GM12878 (cell line): ENCODE measurements at places on chromosomes 5 and 9.

DNA sequence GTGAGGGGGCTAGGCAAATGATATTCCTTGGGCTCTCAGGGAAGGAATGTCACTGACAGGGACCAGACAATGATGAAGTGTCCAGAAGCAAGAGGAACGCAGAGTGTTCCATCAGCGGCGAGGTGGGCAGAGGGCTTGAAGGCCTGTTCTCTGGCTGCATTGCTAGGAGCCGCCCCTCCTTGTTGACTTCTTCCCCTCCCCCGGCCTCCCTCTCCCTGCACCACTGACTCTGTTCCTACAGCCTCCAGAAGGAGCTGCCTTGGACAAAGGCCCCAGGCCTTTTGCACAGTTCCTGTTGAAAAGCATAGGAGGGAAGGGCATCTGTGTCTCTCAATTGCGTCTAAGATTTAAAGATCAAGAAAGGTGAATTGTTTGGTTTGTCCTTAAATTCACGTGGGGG lies 12.4 kb downstream of the TLX3 start:
- H3K27ac ChIP-seq = no peak overlapping the region
- H3K36me3 ChIP-seq = no peaks in the 10 kb centered on the region
- peaks cover 3% of the 10 kb centered on the region for H3K27me3 ChIP-seq
- no peak overlapping the region for H3K4me3 ChIP-seq
- DNase-seq = no peak

- H3K27ac ChIP-seq = no peak overlapping the region
- H3K4me3 ChIP-seq = no peak overlapping the region
- no peaks in the 10 kb centered on the region for H3K36me3 ChIP-seq
Measured at GRCh38 chr5:15799014-15799413, 299.0 kb downstream of the FBXL7 start.

GRCh38 chr5:126309860-126310259 lies 113.3 kb upstream of the GRAMD2B start:
- no peak overlapping the region for H3K4me3 ChIP-seq
- DNase-seq = no peak
- H3K36me3 ChIP-seq = no peaks in the 10 kb centered on the region
- no peaks in the 10 kb centered on the region for H3K27me3 ChIP-seq

DNA sequence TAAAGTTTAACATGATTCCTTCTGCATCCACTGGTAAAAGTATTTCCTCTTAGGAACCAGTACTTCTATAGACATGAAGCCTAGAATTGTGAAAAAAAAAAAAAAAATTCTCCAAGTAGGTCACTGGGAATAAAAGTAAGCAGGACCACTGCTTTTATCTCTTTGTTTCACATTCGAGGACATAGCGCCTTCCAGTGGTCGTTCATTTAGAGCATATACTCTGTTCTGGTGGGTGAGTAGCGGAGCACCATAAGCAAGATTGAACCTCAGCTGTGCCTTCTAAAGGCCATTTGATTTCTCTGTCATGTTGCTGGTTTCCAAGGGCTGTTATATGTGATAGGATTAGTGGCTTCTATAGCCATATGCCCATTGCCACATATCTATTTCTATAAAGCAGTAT lies 393.1 kb downstream of the TMEM232 start:
- no peaks in the 10 kb centered on the region for H3K36me3 ChIP-seq
- no peak for DNase-seq
- no peaks in the 10 kb centered on the region; the same call in 1 of the 2 replicates for H3K27me3 ChIP-seq
- no peak overlapping the region for H3K27ac ChIP-seq

- no peaks in the 10 kb centered on the region for H3K36me3 ChIP-seq
- H3K4me3 ChIP-seq = no peak overlapping the region
- H3K4me1 ChIP-seq = no peaks in the 10 kb centered on the region
- H3K27me3 ChIP-seq = no peaks in the 10 kb centered on the region; the same call in 1 of the 2 replicates
Measured at GRCh38 chr5:6574537-6575245, 58.2 kb downstream of the NSUN2 start.

DNA sequence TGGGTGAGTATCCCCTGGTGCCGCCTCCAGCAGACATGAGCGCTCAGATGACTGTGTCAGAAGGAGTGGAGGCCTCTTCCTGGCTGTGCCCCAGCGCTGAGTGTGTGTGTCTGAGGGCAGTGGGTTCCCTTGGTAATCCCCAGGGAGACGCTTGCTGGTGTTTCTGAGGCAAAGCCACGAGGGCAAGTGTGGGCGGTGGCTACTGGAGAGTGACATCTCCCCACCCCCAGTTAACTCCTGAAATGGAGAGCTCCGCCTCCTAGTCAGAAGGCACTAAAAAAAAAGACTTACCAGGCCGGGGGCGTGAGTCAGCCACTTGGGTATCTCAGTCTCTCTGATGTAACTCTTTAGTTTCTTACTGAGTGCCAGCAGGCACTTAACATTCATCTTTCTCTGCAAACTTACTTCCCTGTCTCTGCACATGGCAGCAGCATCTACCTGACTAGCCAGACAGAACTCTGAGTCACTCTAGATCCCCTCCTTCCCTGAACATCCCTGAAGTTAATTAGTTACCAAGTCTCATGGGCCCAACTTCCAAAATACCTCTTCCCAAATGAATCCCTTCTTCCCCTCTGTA lies 19.3 kb downstream of the ORM2 start:
- peak overlapping the region; percentile 29 for H3K27ac ChIP-seq
- peaks cover 46% of the 10 kb centered on the region for H3K36me3 ChIP-seq
- peak; percentile 94 for DNase-seq
- no peak overlapping the region for H3K4me3 ChIP-seq
- H3K27me3 ChIP-seq = no peaks in the 10 kb centered on the region

DNA sequence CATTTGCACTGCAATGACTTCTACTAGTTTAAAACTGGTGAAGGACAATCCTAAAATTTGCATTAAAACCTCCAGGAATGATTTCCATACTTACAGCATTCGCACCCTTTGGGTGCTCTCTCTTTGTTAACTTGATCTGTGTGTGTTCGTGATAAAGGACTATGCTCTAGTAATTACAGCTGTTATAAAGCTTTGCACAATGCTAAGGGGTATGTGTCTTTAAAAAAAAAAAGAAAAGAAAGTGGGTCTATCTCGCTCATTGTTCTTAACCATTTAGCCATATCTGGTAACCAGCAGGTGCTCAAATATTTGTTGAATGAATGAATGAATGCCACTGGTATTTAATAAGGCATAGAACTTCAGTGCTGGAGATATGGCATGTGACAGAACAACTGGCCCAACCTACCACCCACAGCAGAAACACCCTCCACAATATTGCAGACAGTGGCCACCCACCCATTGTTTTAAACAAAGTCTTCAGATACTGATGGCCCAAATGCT lies 8.7 kb downstream of the TRIM36 start:
- DNase-seq = no peak
- H3K27ac ChIP-seq = no peak overlapping the region
- no peaks in the 10 kb centered on the region for H3K27me3 ChIP-seq
- no peaks in the 10 kb centered on the region for H3K4me1 ChIP-seq
- H3K36me3 ChIP-seq = no peaks in the 10 kb centered on the region

- no peaks in the 10 kb centered on the region for H3K27me3 ChIP-seq
- no peak overlapping the region for H3K27ac ChIP-seq
- no peaks in the 10 kb centered on the region for H3K4me1 ChIP-seq
- no peaks in the 10 kb centered on the region for H3K36me3 ChIP-seq
- DNase-seq = no peak
Measured at GRCh38 chr5:32942225-32942989, 231.3 kb downstream of the NPR3 start.

- no peaks in the 10 kb centered on the region for H3K36me3 ChIP-seq
- no peak for DNase-seq
- H3K4me1 ChIP-seq = peaks cover 4% of the 10 kb centered on the region; the same call in 1 of the 2 replicates
- H3K27ac ChIP-seq = peak within 1 kb of the TSS; percentile 91
- H3K27me3 ChIP-seq = no peaks in the 10 kb centered on the region
- H3K4me3 ChIP-seq = peak within 1 kb of the TSS; percentile 89
Measured at GRCh38 chr9:21993893-21994555, at the start of gene CDKN2A. CDKN2A (minus strand) TSS chr9:21994392.

DNA sequence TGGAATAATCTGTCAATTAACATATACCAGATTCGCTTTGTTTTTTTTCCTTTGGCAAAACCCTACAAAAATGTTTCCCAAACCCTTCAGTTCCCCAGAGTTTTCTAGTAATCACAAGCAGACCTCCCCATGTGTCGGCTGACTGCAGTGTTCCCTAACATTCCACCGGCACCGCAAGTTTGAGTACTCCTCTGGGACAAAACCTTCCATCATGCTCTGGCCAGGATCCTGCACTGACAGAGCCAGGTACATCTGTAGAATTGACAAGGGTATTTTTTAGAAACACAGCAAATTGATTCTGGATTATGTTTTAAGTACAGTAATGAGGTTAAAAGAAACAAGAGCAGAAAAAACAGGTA lies 174.7 kb downstream of the GAS1 start:
- H3K4me1 ChIP-seq = no peaks in the 10 kb centered on the region
- DNase-seq = no peak
- H3K27me3 ChIP-seq = no peaks in the 10 kb centered on the region; the same call in 1 of the 2 replicates
- H3K36me3 ChIP-seq = no peaks in the 10 kb centered on the region
- no peak overlapping the region for H3K27ac ChIP-seq

- no peaks in the 10 kb centered on the region for H3K4me1 ChIP-seq
- no peak overlapping the region for H3K4me3 ChIP-seq
- H3K27ac ChIP-seq = no peak overlapping the region
- no peaks in the 10 kb centered on the region for H3K27me3 ChIP-seq
Measured at GRCh38 chr5:5332287-5332686, 90.2 kb upstream of the ICE1 start.

DNA sequence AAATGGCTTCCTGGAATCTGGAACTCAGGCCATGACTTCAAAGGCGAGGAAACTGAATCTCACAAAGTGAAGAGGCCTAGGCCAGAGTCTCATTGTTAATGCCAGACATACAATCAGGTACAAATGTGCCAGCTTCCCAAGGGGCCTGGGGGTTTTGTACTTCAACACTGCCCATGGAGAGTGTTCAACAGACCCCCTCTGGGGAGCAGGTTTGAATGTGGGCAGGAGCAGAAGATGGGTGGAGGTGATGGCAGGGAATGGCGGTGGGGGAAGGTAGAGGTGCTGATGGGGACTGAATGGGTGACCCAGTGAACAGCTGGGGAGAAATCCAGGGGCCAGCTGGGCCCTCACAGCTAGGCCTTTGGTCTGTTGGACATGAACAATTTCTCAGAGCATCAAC lies 12.0 kb downstream of the FOXI1 start:
- no peaks in the 10 kb centered on the region for H3K4me1 ChIP-seq
- no peak overlapping the region for H3K27ac ChIP-seq
- no peaks in the 10 kb centered on the region for H3K36me3 ChIP-seq

DNA sequence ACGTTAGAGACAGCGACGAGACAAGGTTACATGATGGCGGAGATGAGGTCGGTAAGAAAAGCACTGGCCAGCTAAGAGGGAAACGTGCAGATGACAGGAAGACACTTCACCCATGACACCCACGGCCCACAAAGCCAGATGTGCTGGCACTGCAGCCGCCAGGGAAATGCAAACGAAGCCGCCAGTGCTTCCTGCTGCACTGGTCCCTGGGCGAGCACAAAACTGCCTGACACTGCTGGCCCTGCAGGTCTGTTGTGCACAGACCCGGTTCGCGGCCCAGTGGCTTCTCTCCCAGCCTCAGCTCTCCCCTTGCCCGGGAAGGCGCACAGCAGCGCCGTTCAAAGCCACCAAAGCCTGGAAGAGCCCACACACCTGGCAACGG lies 20.3 kb downstream of the QSOX2 start:
- no peaks in the 10 kb centered on the region for H3K27me3 ChIP-seq
- peaks cover 28% of the 10 kb centered on the region for H3K36me3 ChIP-seq
- peak overlapping the region; percentile 79 for H3K27ac ChIP-seq
- DNase-seq = peak; percentile 32

- no peak overlapping the region for H3K4me3 ChIP-seq
- no peak overlapping the region for H3K27ac ChIP-seq
- H3K4me1 ChIP-seq = no peaks in the 10 kb centered on the region
- H3K27me3 ChIP-seq = no peaks in the 10 kb centered on the region; the same call in 1 of the 2 replicates
- no peaks in the 10 kb centered on the region for H3K36me3 ChIP-seq
Measured at GRCh38 chr9:19484699-19485098, 75.9 kb downstream of the ACER2 start.

GRCh38 chr5:28954074-28954473 lies 1915.7 kb upstream of the CDH9 start:
- no peak overlapping the region for H3K4me3 ChIP-seq
- H3K36me3 ChIP-seq = no peaks in the 10 kb centered on the region
- H3K4me1 ChIP-seq = no peaks in the 10 kb centered on the region
- no peak overlapping the region for H3K27ac ChIP-seq

GRCh38 chr5:1460054-1460682 lies 14.9 kb upstream of the SLC6A3 start:
- no peak overlapping the region for H3K27ac ChIP-seq
- H3K4me1 ChIP-seq = no peaks in the 10 kb centered on the region
- peaks cover 27% of the 10 kb centered on the region for H3K36me3 ChIP-seq
- no peaks in the 10 kb centered on the region for H3K27me3 ChIP-seq

- H3K27me3 ChIP-seq = no peaks in the 10 kb centered on the region
- H3K4me1 ChIP-seq = peaks cover 6% of the 10 kb centered on the region; the same call in 1 of the 2 replicates
- no peak overlapping the region for H3K4me3 ChIP-seq
- no peak for DNase-seq
- H3K27ac ChIP-seq = no peak overlapping the region
- no peaks in the 10 kb centered on the region for H3K36me3 ChIP-seq
Measured at GRCh38 chr5:39189292-39189955, 29.9 kb downstream of the FYB1 start.

DNA sequence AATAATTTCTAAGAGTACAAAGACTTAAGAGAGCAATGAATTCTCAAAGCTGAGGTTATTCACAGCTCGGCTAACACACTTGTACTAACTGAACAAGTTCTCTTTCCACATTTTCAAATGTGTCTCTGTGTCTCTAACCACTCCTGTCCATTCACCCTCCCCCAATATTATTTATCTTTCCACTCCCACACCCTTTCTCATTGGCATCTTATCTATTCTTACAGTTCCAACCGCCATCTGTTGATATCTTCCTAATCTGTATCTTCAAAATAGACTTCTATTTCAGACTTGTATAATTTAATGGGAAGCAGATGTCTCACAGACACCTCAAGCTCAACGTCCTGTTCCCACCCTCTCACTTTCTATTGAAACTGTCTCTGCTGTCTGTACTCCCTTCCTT lies 205.9 kb downstream of the ANXA1 start:
- no peaks in the 10 kb centered on the region for H3K4me1 ChIP-seq
- no peak overlapping the region for H3K4me3 ChIP-seq
- H3K36me3 ChIP-seq = no peaks in the 10 kb centered on the region
- no peak for DNase-seq
- no peaks in the 10 kb centered on the region for H3K27me3 ChIP-seq
- H3K27ac ChIP-seq = no peak overlapping the region

GRCh38 chr9:107638521-107639310 lies 149.1 kb upstream of the KLF4 start:
- no peaks in the 10 kb centered on the region for H3K27me3 ChIP-seq
- H3K36me3 ChIP-seq = no peaks in the 10 kb centered on the region
- H3K4me3 ChIP-seq = no peak overlapping the region
- no peaks in the 10 kb centered on the region for H3K4me1 ChIP-seq

DNA sequence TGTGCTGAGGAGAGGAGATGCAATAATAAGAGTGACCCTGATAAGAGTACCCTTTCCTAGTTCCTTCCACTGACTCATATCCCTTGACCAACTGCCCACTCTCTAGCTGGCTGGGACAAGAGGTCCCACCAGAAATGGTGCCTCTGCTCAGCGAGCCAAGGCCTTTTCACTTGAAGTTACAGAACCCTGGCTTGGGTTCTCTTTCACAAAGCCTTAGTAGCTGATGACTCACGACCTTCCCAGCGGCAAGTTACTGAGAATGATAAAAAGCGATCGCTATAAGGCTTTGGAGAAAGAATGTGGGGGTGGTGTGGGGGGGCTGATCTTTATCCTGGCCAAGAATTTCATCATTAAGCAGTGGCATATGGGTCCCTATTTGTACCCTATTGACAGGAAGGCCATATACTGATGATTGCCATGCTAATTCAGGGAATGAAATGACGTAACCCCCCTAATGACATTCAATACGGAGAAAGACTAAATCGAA lies 90.3 kb downstream of the FBXO38 start:
- H3K27ac ChIP-seq = no peak overlapping the region
- no peaks in the 10 kb centered on the region for H3K4me1 ChIP-seq
- H3K27me3 ChIP-seq = no peaks in the 10 kb centered on the region; the same call in 1 of the 2 replicates
- H3K4me3 ChIP-seq = no peak overlapping the region
- no peaks in the 10 kb centered on the region for H3K36me3 ChIP-seq
